ENCODE measurements at places on chromosomes 1 and 21.

DNA sequence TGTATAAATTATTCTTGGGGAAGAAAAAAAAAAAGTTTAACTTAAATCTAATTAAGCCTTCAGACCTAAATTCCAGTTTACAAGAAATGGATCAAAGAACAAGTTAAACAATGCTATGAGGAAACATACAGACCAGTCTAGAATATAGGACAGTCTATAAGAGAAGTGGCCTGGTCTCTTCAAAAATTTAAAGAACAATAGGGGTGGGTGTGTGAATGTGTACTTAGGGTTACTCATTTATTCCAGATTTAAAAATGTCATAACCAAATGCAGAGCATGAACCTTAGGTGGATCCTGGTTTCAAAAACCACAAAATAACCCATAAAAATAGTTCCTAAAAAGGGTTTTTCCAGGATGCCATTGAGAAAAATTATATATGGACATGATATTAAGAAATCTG is 21.8 kb upstream of the SYNJ1 start:
- no peak for DNase-seq

GRCh38 chr1:22722901-22723550 is 12.4 kb downstream of the EPHB2 start:
- DNase-seq = no peak

- DNase-seq = no peak
These were observed 49.7 kb upstream of the B3GALT5 start for GRCh38 chr21:39562791-39563770.

DNA sequence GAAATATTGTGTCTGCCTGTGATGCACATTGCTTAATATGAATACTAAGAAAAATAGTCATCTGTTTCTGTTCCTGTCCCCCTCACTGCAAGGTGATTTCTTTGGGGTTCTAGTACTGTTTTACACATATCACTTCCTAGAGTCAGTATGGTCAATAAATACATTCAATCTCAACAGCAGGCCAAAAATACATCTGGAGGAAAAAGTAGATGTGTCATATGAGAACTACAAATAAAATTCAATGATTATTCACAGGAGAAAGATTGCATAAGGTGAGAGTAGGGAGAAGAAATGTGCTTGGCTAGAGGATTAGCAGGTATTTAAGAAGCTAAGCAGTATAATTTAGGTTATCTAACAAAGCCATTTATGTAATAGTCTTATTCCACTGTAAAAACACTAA is 45.3 kb upstream of the SAMSN1 start:
- DNase-seq = no peak

DNA sequence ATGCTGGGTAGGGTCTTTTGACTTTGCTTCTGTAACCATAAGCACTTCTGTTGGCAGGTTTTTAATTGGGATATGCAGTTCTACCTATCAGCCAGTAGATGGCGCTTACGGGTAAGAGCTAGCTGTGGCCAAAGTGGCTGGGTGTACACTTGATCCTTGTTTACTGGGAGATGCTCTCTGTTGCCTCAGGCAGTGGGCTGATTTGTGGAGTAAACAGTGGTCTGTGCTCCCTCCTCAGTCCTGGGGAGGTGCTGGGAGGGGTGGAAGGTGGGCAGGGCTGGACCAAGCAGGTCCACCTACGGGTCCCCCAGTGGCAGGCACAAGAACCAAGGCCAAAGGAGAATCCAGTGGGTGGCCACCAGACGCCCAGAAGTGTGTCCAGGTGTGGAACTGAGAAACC is 43.4 kb downstream of the RALGPS2 start:
- DNase-seq = no peak

- DNase-seq = peak; percentile 10
These were observed 685.0 kb downstream of the ADGRL2 start for GRCh38 chr1:82485591-82486369.

DNA sequence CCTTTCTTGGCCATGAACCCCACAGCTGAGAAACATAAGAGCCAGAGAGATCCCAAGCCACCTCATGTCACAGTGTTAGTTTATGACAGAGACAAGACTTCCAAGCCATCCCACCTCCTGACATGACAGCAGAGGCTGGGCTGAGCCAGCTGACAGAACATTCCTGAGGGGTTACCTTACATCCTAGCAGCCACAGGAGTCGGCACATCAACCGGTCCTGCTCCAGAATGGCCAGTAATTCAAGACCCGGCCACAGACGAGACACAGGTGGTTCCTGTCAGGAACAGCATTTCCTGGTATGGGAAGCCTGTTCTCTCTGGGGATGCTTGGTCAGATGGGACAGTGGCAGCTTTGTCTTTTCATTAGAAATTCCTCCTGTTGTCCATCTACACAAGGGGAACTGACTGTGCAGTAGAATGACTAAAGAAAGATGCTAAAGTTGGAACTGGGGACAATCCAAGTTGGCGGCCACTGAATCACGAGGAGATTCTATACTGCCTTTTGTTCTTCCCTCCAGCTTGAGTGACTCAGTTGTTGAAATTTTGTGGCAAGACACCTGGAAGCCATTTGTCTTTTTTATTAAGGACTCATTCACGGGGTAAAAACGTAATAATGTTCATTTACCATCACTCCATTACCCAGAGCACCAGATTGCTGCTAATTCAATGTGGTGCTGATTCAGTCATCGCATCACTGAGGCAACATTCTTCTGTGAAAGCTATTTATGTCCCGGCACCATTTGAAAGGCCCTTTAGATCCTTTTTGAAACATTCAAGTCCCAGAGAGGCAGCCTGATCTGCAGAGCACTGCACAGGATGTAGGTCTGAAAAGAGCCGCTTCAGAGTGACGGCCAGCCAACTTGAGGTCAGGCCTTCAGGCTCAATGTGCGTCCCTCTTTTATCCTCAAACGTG is 37.2 kb upstream of the NPL start:
- peak; percentile 48 for DNase-seq

- DNase-seq = no peak
These were observed 71.6 kb upstream of the SELENON start for GRCh38 chr1:25728301-25728935.

- DNase-seq = no peak
These were observed 23.3 kb downstream of the WNT2B start for GRCh38 chr1:112532064-112532463.

DNA sequence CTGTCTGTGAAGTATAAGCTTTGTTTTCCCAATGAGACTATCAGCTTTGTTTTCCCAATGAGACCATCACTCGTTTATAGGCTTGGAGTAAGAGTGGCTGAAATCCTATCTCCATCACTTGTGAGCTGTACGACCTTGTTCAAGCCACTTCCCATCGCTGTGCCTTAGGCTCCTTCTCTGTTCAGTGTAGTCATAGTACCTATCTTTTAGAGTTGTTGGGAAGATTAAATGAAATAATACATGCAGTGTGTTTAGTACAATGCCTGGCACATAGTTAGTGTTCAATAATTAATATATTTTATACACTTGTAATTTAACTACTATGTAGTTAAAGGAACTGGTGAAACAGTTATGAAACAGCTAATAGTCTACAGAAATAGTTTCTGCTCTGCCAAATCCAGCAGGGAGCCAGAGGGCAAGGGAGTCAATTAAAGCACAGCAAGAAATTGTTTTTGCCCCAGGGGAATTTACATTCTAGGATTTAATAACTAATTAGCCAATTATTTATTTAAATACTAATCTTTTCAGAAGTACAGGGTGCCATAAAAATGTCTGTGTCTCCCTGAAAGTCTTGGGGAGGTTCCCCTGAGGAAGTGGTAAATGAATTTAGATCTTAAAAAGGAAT is 139.3 kb upstream of the HMCN1 start:
- DNase-seq = no peak

DNA sequence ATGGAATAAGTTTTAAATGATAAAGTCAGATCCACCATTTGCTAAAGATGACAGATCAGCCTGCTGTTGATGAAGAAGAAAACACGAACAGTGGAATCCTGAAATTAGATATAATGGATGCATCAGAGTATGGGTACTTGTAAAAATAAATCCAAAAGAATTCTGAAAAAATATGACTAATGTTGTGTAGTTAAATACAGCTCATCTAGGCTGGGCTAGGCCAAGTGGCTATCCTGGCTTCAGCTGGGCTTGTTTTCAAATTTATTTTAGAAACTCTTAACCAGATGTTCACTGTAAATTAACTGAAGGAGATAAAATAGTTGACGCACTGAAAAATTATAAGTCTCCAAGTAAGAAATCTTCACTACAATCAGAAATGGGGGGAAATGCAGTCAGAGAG is 7.4 kb upstream of the RGS2 start:
- no peak for DNase-seq

DNA sequence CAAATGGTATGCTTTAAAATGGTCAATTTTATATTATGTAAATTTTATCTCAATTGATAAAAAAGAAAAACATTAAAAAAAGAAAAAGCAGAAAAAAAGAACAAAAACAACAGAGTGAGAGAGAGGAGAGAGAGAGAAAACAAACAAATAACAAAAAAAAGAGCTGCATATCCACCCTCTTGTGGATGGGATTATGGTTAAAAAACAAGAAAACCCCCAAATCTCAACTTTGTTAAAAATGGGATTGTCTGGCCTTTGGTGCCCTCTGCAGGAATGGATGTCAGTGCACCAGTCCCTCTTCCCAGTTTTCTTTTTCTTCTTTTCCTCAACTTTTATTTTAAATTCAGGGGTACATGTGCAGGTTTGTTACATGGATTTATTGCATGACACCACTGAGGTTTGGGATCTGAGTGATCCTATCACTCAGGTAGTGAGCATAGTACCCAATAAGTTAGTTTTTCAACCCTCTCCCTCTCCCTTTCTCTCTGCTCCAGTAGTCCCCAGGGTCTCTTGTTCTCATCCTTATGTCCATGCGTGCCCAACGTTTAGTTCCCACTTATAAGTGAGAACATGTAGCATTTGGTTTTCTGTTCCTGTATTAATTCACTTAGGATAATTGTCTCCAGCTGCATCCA is 28.1 kb downstream of the RNF187 start:
- DNase-seq = peak; percentile 11

- peak; percentile 99 for DNase-seq
These were observed 36.6 kb upstream of the PTPRC start for GRCh38 chr1:198601936-198602889.

DNA sequence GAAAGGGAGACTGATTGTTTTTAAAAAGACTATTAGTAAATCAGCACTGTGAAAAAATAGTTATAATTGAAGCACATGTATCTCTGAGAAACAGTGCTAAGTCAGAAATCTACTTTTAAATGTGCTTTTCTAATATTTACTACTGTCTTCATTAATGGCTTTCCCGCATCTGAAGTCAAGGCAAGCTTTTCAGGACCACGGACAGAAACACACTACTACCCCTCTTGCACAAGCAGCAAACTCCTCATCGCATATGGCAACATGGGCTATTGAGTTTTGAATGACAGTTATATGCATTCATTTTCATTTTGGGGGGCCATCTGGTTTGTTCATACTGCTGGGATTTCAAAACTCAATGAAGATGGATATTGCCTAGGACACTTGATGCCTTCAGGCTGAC is 433.4 kb upstream of the CAMK1G start:
- peak; percentile 32 for DNase-seq

GRCh38 chr1:109425391-109426280 is 612 bp downstream of the PSMA5 start:
- no peak for DNase-seq

- DNase-seq = no peak
These were observed 27.7 kb downstream of the SPATA45 start for GRCh38 chr1:212819726-212820125.

All from fibroblast of skin of left quadriceps (primary cell).